Activated CD4-positive, alpha-beta T cell treated with anti-CD3 and anti-CD28 coated beads for 48 hours (primary cell): ENCODE measurements at places on chromosomes 7 and 10.

DNA sequence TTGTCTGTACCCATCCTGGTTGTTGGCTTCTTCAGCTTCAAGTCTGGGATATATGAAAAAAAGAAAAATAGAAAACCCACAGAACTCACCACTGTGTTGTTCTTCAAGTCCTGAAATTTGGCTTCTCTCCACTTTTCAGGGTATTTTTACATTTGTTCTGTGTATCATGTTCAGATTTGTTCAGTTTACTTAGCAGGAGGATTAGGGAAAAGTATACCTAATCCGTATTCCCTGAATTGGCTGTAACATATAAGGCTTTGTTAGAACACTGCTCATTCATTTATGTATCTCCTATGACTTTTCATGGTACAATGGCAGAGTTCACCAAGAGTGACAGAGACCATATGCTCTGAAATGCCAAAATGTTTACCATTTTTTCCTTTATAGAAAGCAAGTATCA lies 146.9 kb downstream of the PTN start:
- no peak for DNase-seq

DNA sequence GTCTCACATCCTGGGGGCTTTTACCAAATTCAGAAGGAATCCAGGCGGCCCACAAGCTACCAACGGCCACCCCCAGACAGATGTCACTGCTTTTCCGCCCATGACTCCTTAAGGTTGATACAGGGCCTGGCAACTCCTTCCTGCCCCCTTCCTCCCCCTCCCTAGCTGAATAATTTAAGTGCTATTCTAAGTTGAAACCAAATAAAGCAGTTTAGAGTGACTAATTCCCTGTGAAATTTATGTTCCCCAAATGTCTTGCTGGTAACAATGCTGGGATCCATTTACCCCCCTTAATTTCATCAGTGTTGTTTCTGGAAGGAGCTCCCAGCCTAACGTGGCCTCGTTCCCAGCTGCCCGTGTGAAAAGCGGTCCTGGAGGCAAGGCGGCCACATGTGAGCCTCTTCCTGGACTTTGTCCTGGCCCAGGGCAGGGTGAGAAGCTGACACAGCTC lies 109.6 kb downstream of the TMEM130 start:
- DNase-seq = no peak

DNA sequence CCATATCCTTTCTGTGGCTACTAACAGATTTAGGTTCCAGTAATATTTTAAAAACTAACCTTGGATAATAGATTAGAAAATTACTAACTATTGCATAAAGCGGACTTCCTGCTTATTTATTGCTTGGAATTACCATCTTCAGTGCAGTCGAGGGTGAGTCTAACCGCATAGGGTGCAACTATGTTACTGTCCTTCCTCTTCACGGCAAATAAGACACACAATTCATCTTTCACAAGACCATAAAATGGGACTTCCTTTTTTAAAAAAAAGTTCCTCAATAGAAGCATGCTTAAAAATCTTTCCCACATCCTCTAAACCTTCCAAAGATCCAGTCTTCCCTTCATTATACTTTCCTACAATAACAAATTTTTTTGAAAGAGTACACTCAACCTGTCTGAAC lies 2.1 kb downstream of the SLC25A40 start:
- DNase-seq = no peak

GRCh38 chr7:19775578-19775977 lies 2.2 kb upstream of the TMEM196 start:
- DNase-seq = no peak

GRCh38 chr7:1526271-1526754 lies 4.2 kb upstream of the MAFK start:
- no peak for DNase-seq

- DNase-seq = no peak
These were observed 6.8 kb downstream of the PON2 start for GRCh38 chr7:95427914-95428516.

DNA sequence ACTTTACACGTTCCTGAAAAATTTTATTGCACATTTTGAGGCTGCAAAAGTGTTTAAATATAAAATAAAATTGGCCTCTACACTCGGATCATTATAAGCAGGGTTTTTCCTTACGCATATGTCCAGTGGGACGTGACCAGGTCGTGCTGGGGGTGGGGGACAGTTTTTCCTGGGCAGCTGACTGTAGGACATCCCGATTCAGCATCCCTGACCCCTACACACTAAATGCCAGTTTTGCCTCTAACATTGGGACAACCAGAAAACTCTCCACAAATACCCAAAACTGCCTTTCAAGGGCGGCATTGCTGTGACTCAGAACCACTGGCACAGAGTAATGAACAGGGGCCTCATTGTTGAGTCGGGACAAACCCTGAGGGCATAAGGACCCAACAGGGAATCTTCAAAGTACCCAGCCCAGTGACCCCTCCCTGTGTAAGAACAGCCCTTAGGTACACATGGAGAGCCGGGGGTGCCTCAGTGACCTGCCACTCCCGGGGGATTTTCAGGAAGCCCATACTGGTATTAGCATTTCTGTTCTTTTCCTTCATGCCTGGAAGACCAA lies 170.6 kb downstream of the ARHGAP21 start:
- no peak for DNase-seq

DNA sequence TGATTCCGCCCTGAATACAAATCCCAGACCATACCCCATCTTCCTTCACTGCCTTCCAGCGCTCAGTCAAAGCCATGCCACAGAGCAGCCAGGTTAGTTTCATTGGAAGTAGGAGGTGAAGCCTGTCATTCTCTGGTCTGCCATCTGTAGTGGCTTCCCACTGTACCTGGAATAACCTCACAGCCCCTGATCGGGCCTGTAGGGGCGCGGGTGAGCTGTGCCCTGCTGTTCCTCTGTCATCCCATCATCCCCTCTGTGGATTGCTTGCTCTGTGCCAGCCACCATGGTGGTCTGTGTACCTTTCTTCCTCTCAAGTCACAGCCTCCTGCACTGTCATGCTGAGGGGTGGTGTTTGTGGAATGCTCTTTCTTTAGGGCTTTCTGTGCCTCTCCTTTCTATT lies 155.1 kb downstream of the ZNF22 start:
- DNase-seq = no peak

DNA sequence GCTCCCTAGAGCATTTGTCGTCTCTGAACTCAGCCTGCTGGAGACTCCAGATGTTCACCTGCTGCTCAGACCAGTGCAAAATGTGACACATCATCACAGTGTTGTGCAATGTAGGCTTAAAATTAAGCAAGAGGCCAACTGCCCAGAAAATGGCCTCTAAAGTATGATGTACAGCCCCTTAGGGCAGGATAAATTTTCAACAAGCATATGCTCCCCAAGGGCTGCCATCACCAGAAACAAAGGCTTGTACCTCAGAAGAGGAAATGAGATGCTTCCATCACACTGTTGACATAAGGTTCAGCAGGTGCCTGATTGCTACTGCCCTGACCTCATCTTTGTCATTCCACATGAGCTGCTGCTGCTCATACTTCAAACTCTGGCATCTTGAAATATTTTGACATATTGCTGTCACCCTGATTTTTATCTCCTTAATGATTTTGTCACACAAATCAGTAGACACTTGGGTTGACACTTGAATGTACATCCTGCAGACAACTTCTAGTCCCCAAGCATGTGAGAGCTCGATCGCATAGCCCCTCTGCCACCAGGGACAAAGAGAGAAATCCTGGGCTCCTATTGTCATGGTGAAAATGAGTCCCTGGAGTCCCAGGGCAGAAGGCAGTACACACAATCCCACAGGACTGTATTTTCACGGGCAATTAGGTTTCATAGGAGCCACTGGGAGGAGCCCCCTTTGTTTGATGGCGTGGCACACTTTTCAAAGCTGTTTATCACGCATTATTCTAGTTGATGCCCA lies 219.7 kb upstream of the STK17A start:
- no peak for DNase-seq

GRCh38 chr10:35271086-35271858 lies 65.0 kb upstream of the CCNY start:
- no peak for DNase-seq

GRCh38 chr7:110974441-110974840 lies 116.5 kb upstream of the LRRN3 start:
- DNase-seq = no peak

DNA sequence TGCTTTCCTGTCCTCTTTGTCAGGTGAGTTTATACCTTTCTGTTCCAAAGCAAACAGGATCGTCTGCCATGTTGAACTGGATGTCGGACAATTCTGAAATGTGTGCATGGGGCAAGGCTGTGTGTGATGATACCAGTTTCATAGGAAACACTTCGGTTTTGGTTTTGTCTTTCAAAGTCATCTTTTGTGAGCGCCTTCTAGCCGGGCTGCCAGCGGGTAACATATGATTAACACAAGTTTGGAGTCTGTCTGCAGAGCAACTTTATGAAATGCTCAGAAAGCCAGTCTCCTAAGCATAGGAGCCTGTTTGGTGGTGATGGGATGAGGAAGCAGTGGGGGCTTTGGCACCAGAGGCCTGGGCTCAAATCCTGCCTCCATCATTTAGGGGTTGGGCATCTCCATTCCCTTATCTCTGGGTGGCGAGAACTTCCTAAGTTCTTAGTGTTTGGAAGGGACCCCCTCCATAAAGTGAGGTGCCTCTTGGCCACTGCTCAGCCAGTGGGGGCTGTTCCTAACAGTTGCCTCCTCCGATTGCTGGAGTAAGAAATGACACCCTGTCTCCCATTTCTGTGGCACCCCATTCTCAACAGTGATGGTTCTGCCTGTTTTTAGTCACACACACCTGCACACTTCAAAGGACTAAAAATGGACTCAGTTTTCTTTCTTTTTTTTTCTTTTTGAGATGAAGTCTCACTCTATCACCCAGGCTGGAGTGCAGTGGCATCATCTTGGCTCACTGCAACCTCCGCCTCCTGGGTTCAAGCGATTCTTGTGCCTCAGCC lies 36.8 kb downstream of the CUX1 start:
- DNase-seq = no peak

- DNase-seq = no peak
These were observed 736 bp upstream of the ITIH5 start for GRCh38 chr10:7667262-7668141.

DNA sequence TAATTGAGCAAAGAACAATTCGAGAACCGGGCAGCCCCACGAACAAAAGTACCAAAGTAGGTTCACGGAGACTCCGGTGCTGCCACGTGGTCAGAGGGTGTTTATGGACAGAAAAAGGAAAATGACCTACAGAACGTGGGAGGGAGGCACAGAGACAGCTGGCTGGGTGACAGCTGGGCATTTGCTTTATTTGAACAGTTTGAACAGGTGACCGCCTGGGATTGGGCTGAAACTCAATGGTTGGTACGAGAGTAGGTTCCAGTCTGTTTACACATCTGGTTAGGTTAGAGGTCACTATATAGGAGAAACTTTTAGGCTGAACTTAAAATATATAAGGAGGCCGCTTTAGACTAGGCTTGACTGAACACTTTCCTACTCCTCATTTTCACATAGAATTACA lies 50.6 kb upstream of the CELF2 start:
- no peak for DNase-seq

DNA sequence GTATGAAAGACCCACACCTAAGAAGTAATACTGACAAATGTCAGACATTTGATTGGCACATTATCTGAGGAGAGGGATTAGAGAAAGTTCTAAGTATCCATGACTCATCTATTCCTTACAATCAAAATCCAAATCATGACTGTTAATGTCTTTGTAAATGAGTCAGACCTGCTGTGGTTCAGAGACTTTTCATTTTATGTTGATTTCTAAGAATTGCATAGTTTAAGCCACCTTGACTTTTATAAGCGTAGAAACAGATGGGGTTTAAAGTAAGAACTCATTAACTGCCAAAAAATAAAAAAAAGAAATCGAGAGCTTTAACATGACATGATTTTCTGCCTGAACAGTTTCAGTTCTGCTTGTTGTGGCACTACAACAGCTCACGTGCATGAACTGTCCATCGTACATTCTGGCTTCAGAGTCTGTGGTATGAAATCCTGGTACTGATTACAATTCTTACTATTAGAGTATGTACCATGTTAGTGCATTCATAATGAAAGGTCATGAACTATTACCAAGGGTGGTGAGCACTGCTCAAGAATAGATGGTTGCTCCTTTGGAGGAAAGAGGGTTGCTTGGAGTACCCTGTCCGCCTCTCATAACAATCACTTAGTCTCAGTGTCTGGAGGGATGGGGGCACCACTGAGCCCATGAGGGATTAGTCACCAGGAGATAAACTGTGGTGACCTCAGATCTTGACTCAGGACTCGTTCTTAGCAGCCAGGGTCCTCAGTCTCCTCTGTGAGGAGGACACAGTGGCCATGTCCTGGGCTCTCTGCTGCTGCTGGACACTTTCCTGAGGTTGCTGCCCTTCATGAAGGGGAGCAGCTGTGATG lies 42.2 kb downstream of the ACSM6 start:
- peak; percentile 49 for DNase-seq

DNA sequence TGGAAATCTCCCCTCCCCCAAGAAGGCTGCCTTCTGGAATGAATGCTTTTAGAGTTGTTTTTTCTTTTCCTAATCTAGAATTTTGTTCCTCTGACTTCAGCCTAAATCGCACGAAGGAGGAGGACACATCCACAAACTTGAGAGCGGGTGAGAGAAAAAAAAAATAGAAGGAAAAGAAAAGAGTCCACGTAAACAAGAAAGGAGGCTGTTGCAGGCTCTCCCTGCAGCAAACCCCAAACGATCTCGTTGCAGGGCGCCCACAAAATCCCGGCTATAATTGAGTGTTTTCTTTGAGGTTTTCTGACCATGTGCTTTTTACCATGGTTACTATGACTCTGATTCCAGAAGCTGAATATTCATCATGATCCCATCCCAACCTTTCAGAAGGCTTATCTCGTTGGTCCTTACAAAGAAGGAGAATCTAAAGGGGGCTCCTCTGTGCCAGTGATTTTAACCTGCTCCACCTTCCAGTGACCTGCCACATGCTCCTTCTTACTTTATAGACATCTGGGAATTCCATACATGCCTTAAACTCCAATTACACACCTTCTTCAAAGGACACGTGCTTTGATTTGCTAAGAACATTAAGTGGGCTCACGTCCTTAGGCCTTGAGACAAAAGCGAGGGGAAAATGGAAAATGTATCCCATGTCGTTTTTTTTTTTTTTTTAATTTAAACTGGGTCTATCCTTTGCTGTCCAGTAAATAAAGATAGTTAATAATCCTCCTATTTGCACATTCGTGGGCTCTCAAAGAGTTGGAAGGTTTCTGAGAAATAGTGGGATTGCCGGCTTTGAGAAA lies 5.8 kb downstream of the TWIST1 start:
- no peak for DNase-seq

DNA sequence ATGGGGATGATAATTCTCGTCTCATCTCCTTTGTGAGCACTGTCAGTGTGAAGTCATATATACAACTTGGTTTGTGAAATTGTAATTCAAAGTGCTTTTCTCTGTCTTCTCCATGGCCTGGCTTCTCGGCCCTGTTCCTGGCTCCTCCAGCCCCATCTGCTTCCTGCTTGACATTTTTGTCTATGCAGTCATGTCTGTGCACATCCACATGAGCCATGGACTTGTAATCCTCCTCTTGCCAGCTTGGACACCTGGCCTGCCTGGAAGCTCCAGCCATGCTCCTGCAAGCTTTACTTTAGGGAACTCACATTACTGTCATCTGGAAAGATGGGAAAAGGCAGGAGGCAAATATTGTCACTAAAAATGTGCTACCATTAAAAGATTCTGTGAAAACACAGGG lies 576.0 kb upstream of the DPP6 start:
- no peak for DNase-seq

- DNase-seq = no peak
These were observed 336.6 kb downstream of the HPSE2 start for GRCh38 chr10:98899018-98899417.
